Epithelial cell of prostate (primary cell): ENCODE measurements at places on chromosomes 11 and 22.

DNA sequence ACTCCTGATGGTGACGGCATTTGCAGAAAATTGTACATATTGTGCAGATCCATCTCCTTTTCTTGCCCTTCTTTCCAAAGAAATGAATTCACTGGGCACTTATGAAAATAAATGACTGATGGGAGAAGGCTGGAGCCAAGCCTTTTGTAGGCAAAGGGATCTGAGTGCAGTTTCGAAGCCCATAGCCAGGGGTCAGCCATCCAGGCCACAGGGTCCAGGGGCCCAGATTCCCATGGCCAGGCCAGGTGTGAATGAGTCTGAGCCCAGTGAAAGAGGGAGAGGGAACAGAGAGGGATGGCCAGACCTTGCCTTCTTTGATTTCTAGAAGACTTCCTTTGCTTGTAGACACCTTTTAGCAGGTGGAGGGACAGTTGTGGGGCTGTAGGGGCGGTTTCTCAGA, 209.1 kb downstream of the KIRREL3 start:
- no peak for DNase-seq

GRCh38 chr11:285021-285893, 3.7 kb upstream of the PGGHG start:
- no peak for DNase-seq

DNA sequence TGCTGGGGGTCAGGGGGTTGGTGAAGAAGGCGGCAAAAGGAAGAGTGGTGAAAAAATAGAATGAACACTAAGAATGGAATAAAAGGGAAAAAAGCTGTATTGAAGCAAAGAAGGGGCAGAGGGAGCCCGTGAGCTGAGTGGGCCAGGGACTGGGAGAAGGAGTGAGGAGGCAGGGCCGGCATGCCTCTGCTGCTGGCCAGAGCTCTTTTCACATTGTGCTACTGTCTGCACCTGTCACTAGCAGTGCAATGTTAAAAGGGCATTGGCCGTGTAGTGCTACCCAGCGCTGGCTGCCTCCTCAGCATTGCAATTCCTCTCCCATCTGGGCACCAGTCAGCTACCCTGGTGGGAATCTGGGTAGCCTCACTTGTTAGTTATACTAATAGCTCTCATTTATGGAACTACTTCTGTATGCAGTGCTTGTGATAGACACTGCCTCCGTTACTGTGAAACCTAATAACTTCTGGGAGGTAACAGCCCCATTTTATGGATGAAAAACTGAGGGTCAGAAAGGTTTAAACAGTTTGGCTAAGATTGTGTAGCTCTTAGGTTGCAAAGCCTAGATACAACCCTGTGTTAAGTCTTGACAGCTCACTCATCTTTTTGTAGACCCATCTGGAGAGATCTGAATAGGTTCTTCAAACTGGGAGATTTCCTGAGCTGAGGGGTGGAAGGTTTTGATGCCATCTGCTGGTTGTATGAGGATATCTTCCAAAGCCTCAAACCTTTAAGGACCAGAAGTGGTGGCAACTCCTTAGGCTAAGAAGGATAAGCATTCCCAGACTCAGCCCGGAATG, 8.5 kb downstream of the YPEL4 start:
- DNase-seq: no peak

- no peak for DNase-seq
Observed at GRCh38 chr11:15483205-15483604, 368.5 kb downstream of the INSC start.

DNA sequence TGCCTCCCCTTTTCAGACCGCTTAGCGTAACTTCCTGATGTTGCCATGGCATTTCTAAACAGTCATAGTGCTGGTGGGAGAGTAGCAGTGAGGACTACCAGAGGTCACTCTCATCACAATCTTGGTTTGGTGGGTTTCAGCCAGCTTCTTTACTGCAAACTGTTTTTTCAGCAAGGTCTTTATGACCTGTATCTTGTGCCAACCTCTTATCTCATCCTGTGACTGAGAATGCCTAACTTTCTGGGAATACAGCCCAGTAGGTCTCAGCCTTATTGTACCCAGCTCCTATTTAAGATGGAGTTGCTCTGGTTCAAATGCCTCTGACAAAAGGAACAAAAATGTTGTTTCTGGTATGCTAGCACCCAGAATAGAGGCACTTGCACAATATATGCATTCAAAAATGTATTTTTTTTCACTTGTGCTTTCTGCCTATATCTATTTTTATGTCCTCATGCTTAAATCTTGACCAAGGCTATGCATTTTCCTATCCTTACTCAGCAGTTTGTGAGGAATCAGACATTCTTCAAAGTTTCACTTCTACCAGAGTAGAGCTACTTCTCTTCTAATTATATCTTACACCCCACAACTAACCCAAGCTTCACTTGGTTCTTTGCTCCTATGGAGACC, 16.1 kb upstream of the OR51M1 start:
- no peak for DNase-seq

DNA sequence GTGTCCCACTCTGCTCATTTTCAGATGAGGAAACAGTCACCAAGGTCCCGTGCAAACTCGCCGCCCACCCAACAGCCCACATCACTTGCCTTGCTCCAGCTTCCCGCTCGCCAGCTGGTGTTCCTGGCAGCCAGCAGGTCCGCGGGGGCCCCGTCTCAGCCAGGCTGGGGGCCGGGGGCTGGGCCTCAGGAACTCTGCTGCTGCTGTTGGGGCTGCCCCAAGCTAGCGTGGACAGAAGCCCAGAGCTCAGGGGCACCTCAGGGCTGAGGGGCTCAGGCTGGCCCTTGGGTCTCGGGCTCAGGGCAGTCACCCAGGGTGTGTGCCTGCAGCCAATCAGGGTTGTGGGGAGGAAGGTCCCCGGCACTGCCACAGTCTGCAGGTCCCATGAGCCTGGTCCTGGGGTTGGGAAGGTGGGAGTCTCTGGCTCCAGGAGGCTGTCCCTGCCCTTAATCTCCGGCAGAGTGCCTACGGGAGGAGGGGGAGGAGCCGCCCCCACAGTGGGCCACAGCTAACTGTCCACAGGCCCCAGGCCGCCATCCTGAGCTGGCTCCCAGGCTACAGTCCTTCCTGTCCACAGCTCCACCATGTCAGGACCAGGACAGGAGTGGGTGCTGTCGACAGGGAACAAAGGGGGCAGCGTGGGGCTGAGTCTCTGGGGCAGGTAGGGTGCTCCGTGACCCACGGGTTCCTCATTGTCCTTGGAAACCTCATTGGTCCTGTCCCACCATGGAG, 65.2 kb downstream of the ARFGAP3 start:
- no peak for DNase-seq

DNA sequence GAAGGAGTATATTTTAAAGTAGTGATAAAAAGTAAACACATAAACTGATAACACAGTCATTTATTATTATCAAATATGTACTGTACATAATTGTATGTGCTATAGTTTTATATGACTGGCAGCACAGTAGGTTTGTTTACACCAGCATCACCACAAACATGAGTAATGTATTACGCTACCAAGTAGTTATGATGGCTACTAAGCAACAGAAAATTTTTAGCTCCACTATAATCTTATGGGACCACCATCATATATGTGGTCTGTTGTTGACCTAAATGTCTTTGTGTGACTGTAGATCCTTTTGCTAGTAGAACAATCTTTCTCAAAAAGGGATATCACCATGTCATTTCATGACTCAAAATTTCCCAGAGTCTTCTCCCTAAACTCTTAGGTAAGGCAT, 93.5 kb downstream of the LARGE2 start:
- DNase-seq: no peak

DNA sequence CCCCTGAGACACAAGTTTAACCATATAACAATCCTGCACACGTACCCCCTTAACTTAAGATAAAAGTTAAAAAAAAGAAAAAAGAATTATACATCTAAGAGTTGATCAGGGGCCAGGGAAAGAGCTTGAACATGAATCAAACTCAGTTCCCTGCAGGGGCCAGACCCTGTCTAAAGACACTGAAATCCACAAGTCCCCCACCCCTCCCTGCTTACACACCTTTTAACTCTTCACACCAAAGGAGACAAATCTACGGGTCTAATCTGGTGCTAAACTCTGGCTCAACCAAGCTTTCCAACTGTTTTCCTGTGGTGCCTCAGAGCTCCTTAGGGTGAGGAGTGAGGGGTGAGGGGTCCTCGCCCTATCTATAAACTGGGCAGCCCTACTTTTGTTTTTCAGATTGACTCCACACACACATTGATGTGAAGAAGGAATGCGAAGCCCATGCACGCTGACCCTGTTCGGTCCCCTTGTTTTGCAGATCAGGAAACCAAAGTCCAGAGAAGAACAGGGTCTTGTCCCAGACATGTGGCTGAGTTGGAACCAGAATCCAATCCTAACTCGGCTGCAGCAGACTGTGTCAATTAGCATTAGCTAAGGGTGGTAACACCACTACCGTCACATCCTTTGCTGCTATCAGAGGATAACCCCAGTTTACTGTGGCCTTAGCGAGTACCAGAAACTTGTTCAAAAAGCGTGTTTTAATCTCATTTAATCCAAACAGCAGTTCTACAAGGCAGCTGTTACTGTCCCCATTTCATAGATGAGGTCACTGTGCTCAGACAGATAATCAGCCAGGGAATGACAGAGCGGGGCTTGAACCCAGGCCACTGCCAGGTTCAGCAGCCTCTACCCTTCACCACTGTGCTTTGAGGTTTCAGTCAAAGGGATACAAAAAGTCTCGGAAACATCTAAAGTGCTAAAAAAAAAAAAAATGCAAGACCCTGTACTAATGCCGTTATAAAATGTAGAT, 145.2 kb upstream of the SYT13 start:
- DNase-seq: no peak

GRCh38 chr11:60164550-60165075, 18.3 kb downstream of the MS4A6A start:
- no peak for DNase-seq

GRCh38 chr11:124482362-124483147, 37.1 kb upstream of the OR8B8 start:
- no peak for DNase-seq

DNA sequence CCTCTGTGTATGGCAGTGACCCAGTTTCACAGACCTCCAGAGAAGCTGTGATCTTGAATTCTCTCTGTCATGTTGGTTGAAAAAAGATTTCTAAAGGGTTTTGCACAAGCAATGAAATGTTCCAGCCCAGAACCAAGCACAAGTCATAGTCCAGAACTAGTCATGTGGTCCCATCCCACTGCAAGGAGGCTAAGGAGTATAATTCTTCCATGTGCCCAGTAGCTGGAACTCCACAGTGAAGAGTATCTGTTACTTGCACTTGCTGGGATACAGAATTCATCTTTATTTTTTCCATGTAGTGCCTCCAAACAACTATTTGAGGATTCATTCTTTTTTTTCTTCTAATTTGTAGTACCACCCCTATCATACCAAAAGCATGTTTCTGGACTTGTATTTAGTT, 9.9 kb upstream of the MMP8 start:
- DNase-seq: no peak

DNA sequence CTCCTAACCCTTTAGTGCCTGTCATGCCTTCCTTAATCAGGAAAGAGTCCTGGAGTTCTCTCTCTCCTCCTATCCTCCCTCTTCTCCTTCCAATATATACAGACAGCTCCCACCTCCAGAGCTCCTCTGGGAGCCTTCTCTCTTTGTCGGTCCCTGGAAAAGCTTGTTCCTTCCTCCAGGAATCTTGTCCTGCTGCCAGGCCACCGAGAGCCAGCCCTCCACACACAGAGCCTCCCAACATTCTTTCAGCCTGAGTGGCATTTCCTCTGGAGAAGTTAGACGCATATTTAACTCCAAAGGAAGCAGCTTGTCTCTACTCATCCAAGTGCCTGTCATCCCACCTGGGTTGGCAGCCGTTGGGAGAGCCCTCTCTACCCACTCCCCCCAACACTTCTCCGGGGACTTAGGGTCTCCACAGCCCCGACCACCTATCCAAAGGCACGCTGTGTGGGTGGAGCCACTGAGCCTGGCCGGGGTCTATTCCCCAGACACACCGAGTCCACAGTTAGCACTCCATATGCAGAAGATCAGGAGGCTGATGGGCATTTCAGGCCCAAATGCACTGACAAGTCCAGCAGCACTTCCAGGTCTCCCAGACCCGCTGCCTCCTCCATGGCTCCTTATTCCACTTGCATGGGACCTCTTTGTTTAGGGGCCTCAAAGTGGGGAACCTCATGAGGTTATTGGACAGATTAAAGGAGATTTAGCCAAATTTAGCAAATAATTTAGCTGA, 31.1 kb downstream of the DKK3 start:
- DNase-seq: no peak

DNA sequence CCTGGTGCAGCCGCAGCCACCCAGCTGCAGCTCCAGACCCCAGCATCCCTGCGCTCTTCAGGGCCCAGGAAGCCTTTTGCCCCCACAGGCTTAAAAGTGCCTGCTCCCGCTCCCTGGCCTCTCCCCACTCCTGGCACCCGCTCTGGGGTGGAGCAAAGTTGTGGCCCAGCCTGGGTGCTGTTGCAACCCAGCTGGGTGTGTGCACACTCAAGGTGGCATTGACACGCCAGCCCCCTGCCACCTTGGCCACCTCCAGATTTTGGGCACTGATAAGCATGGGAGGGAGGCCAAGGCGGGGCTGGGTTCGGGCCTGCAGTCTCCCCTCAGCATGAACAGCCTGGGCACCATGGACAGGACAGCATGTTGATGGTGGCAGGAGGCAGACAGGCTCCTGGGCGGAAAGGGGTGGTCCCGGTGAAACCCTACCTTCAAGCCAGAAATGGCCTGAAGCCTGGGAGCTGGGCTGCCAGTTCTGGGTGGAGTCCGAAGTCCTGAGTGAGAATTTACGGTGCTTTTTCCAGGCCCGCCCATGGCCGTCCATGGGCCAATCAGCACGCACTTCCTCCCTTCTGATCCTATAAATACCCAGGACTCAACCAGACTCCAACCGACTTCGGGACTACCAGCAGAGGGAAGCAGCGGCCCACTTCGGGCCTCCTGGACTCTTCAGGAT, 23.6 kb upstream of the RNASEH2C start:
- DNase-seq: no peak

GRCh38 chr22:38935023-38935422, 22.4 kb upstream of the APOBEC3A start:
- DNase-seq: peak; percentile 67

DNA sequence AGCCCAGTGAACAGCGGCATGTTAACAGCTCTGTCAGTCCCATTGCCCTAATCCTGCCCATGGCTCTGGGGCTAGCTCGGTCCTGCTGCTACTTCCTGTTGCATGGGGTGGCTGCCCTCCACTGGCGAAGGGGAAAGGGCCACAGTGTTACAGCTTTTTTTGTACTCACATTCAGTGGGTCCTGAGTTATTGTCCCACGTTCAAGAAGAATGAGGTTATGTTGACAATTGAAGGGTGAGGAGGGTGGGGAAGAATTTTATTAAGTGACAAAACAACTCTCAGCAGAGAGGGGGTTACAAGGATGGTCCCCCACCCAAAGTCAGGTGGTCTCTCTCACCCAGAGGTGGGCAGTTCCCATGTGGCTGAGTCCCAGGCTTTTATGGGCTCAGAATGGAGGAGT, 17.7 kb upstream of the MS4A7 start:
- DNase-seq: no peak
